ENCODE measurements at places on chromosomes 6 and 20.

DNA sequence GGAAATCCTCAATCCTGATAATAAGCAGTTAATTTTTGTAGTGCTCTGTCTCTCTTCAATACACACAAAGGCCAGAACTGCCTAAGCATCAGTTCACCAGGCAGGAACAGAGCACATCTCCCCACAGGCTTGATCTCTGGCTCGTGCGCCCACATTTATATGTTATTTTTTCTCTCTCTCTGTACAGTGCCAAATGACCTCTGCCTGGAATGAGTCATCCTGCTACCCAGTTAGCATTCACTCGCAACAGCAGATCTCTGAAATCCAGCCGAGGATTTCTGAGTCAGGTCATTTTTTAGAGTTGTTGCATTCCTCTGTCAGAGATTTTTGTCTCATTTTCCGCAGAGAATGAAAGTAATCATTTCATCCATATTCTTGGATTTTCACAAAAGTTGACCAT, 107.1 kb downstream of the COL12A1 start:
- DNase-seq, result peak; percentile 92

DNA sequence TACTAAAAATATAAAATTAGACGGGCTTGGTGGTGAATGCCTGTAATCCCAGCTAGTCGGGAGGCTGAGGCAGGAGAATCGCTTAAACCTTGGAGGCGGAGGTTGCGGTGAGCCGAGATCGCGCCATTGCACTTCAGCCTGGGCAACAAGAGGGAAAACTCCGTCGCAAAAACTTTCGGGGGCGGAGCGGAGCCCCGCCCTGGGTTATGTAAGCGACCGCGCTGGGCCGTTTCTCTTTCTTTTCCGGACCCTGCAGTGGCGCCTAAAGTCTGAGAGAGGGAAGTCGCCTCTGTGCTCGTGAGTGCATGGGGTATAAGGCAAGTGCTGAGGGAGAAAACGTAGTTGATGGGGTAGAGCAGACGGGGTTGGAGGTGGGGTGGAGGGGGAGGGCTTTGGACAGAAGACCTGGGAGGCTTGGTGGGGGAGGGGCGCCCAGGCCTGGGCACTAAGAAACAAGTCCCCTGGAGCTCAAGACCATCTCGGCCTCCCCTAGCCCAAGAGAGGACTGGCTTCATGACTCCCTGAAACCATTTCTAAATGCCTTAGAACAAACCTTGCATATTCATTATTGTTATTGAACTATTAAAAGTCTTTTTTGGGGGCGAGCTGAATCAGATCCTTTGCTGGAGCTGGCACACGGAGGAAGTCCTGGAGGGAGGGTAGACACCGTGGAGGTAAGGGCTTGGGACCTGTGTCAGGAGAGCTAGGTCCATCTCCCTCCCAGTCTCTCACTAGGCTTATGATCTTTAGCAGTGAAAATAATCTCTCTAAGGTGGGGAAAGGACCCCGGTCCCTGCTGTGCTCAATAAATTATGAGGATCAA, 2.7 kb upstream of the MICA start:
- no peak for DNase-seq

DNA sequence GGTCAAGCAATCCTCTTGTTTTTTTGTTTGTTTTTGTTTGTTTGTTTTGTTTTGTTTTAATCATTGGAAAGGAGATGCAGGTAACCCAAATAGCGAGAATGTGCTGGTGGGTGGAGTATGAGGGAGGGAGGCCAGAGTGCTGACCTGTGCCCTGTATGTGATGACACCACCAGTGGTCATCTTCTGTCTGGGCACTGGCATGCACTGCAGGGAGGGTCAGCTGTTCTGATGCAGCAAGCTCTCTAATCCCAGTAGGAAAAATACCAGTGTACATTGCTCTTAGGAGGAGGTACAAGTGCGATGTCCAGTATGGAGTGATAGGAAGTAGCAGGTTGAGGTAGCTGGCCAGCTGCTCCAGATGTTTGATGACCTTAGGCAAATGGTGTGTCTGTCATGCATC, 2.9 kb upstream of the CST1 start:
- DNase-seq, result no peak

- DNase-seq, result no peak
Measured at GRCh38 chr6:54850114-54850513, 3.5 kb downstream of the FAM83B start.

- no peak for DNase-seq
Measured at GRCh38 chr6:85192186-85192585, 257.7 kb upstream of the NT5E start.

GRCh38 chr20:4217349-4217841, 202.0 kb upstream of the RNF24 start:
- DNase-seq, result no peak

- DNase-seq, result peak; percentile 50
Measured at GRCh38 chr6:73722318-73723060, 26.5 kb downstream of the CD109 start.

DNA sequence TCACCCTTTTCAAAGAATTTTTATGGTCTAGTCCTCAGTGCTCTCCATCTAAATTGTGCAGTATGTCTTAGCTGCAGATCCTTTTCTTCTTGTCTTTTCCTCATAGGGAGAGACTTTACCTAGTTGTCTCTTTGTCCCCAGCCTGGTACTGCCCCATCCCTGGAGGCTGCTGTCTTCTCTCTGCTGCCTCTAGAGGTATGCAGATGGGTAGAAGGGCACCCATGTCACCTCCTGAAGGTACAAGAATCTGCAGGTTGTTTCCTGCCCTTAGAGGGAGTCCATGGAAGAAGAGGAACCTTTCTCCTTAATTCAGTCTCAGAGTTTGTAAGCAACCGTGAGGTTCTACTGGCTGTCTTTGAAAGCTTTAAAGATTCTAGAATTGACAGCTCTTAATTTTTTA, 39.1 kb downstream of the MCM8 start:
- DNase-seq, result no peak

- no peak for DNase-seq
Measured at GRCh38 chr6:136015531-136015930, 164.0 kb downstream of the PDE7B start.

DNA sequence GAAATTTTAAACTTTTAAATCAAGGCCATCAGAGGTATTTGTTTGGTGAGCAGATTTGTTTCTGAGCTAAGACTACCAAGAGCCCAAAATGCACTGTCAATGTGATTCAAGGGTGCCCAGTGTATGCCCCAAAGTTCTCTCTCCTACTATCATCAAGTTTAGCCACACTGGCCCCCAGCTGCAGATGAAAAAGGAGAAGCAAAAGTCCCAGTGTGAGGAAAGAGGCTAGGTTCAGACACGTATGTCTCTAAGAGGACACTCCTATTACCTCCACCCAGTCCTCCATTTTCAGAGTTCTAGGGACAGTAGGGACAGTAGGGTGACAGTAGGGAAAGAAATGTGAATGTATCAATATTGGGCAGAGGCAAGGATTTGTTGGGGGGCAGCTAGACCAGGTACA, 230.8 kb downstream of the CD83 start:
- no peak for DNase-seq

DNA sequence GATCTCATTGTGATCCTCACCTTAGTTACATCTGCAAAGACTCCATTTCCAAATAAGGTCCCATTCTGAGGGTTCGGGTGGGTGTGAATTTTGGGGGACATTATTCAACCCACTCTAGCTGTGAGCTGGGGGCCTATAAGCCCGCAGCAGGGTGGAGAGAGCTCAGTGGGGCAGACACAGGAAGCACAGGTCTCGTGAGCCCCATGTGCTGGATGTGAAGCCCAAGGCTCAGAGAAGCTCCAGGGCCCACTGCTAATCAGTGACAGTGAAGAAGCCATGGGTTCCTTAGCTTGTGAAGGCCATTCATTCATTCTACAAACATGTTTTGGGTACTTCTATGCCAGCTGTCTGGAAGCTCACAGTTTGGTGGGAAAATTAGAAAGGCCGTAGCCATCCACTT, 47.5 kb downstream of the CHMP4B start:
- DNase-seq, result no peak

GRCh38 chr6:42514745-42515144, 49.1 kb upstream of the UBR2 start:
- no peak for DNase-seq

DNA sequence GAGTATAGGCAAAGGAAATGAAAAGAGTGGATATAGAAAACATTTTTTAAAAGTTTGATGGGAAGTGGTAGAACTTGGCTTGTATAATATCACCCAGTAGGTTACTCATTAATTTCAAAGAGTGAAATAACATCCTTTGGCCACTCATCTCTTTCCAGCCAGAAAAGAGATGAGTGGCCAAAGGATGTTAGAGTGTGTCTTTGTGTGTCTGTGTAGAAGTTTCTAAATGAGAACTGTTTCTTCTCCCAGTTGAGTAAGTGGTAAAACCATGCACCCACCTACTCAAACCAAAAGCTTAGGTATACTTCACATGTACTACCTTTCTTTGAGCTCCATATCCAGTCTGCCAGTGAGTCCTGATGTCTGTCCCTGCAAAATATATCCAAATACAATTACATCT, 47.7 kb upstream of the TMEM244 start:
- no peak for DNase-seq

- DNase-seq, result no peak
Measured at GRCh38 chr6:89840538-89840937, 10.9 kb downstream of the CASP8AP2 start.

GRCh38 chr6:166830185-166830890, 126.0 kb downstream of the RNASET2 start:
- DNase-seq, result no peak

DNA sequence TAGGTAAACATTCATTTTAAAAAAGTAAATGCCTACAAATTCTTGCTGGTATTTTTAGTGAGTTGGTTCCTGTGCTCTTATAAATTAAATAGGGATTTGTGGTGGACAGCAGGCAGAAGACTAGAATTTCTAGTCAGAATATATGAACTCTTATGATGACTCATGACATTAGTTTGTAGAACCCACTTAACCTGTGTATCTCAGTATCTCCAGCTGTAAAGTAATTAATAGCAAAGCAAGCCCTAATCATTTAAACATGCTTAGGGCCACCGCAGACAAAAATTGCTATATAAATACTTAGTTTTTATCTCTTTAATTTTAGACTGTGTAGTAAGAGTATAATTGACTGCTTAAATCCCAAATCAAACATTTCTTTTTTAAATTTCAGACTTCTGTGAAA, 2.4 kb downstream of the FAM135A start:
- DNase-seq, result no peak

DNA sequence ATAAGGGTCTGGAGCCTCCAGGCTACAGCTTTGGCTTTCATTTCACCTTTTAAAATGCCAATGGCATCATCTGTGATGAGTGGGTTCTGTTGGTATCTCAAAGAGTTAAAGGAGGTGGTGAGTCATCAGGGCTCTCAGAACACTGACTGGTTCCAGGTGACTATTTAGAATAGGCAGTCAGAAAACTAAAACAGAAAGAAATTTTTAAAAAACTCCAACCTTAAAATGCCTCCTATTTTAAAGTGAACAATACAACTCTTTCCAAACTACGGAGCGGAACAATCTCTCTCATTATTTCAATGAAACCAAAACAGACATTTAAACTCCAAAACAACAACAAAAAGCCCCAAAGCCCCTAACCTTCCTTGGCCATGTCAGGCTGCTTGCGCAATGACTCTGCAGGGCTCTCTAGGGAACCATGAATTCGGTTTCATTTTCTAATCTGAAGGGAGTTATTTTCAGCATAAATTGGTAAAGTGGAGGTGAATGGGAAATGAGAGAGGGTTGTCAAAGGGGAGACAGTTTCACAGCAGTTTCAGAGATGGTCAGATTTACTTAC, 194.9 kb downstream of the KIF6 start:
- DNase-seq, result no peak

DNA sequence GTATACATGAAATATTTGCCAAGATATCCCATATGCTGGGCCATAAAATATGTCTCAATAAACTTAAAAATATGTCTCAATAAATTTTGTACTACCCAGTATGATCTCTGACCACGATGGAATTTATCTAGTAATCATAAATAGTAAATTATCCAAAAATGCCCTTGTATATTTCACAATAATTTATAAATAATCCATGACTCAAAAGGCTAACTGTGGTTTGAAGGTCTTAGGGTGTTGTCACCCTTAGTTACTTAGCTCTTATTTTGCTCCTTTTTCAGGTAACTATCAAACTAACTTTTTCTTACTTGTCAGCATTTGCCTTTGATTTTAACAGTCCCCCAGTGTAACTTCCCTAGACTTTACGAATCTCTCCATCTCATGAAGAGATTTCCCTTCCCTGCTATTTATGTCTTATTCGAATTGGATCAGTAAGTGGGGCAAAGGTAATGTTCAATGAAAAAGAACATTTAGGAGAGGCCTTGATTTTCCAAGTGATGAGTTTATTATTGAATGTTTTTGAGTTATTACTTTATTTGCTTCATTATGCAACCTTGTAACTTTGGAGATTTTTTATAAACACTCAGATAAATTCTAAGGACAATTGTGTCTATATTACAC, 109.0 kb upstream of the THBS2 start:
- DNase-seq, result no peak

DNA sequence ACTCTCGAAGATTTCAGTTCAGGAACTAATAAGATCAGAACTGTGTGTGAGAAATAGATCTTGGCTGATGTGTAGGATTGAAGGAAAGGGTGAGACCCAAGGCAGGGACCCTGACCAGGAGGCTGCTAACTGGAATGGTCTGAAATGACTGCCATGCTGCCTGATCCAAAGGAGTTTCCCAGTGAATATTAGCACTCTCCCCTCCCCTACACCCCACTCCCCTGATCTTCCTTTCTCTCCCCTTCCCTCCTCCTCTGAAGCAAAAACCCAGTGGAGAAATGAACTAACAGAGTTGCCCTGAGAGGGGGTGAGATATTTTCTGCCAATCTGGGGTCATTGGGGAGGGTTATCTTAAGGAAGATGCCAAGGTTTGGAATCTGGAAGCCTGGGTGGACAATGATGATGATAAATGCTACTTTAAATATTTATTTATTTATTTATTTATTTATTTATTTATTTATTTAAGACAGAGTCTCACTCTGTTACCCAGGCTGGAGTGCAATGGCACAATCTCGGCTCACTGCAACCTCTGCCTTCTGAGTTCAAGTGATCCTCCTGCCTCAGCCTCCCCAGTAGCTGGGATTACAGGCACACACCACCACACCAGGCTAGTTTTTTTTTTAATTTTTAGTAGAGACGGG, 371.0 kb upstream of the CHD6 start:
- DNase-seq, result no peak

DNA sequence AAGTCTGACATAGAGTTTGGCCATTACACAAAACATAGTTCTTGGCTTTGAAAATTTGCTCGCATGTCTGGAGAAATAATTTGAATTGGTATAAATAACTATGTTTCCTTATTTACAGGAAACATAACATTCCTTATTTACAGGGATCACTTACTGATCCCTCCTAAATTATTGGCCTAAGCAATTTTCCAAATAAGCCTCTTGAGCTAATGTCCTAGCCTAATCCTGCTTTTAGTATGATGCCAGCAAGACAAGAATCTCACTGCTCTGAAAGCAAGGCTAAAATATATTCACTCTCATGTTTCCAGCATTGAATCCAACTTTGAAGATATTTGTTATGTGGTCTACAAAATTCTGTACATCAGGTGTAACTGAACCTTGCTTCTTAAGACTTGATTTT, 4.1 kb upstream of the TBC1D32 start:
- no peak for DNase-seq

DNA sequence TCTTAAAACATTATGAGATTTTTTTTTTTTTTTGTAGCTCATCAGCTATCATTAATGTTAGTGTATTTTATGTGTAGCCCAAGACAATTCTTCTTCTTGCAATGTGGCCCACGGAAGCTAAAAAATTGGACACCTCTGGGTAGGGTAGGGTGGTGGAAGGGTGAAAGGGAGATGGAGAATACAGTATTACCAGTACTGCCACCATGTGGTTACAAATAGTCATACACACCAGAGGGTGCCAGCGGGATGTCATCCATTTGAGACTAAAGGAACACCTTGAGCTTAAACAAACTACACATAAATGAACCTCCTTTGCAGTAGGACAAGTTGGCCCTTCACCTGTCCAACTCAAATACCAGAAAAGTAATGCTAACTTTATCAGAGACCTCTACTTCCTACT, 601.9 kb downstream of the HTR1B start:
- DNase-seq, result no peak
